ENCODE measurements at places on chromosomes 2 and 18.

- DNase-seq = no peak
Observed at GRCh38 chr2:161250864-161251436, 57.3 kb upstream of the PSMD14 start.

- DNase-seq = no peak
Observed at GRCh38 chr2:215020283-215020682, 118.1 kb downstream of the ABCA12 start.

- no peak for DNase-seq
Observed at GRCh38 chr18:39453356-39453755, 1887.8 kb upstream of the CELF4 start.

GRCh38 chr2:217223222-217223930 is 363.5 kb upstream of the TNP1 start:
- peak; percentile 35 for DNase-seq
